Suprapubic skin (tissue), 4 donors: ENCODE measurements at places on chromosomes 16 and 17. TPM values are rescaled to one million over a fixed set of nuclear protein-coding genes. Genes with fewer than 3 reads are reported as not detected.

Gene RNF157
- total RNA-seq: 0.85 TPM

Gene CLEC3A
- total RNA-seq: not detected

Gene NEUROD2
- total RNA-seq: not detected

Gene CD300LF
- total RNA-seq: not detected

Gene SPNS3
- total RNA-seq: not detected

Gene TK1
- 6.3 TPM for total RNA-seq

- H3K36me3 ChIP-seq: peaks cover 38% of the 10 kb centered on the region
- peaks cover 34% of the 10 kb centered on the region for H3K4me1 ChIP-seq
- H3K4me3 ChIP-seq: no peak overlapping the region
- DNase-seq: no peak
Measured at GRCh38 chr16:75234856-75235696, 16.3 kb downstream of the CTRB1 start.

DNA sequence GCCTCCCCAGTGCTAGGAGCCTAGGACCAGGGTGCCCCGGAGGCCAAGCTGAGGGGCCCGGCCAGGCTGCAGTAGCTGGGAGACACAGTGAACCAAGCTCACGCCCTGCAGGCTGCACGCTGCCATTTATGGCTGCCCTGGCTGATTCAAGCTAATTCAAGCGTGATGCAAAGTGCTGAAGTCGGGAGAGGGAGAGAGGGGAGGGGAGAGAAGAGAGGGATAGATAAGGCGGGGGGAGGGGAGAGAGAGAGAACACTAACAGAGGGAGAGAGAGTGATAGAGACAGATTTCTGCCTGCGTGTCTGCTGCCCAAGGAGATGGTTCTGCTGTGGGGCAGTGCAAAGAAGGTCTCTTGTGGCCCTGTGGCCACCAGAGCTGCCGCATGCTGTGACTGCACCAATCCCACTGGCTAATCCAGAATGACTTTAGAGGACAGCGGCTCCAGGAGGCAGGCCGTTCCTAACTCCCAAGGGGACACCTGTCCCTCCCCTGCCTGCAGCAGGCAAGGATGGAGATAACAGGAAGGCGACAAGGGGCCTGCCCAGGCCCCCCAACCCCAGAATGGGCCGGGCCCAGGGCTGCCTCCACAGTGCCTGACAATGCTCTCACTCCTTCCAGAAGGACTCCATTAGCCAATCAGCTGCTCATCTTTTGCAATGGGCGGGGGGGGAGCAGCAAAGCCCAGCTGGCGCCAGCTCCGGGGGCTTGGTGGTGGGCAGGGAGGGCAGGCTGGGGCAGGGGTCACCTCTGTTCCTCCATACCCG is 12.9 kb downstream of the MXRA7 start:
- H3K27me3 ChIP-seq: no peaks in the 10 kb centered on the region
- H3K36me3 ChIP-seq: no peaks in the 10 kb centered on the region
- H3K4me1 ChIP-seq: peaks cover 70% of the 10 kb centered on the region
- peak overlapping the region; percentile 7 for H3K27ac ChIP-seq

- peaks cover 32% of the 10 kb centered on the region for H3K4me1 ChIP-seq
- no peak for DNase-seq
- peaks cover 5% of the 10 kb centered on the region for H3K36me3 ChIP-seq
- peak overlapping the region; percentile 96 for H3K4me3 ChIP-seq
Measured at GRCh38 chr17:30969989-30970830, 629 bp upstream of the RNF135 start.

GRCh38 chr16:14562691-14563491 is 67.2 kb downstream of the PARN start:
- no peaks in the 10 kb centered on the region for H3K36me3 ChIP-seq
- H3K4me3 ChIP-seq: no peak overlapping the region
- H3K4me1 ChIP-seq: peaks cover 50% of the 10 kb centered on the region
- no peaks in the 10 kb centered on the region for H3K27me3 ChIP-seq
- H3K27ac ChIP-seq: no peak overlapping the region

DNA sequence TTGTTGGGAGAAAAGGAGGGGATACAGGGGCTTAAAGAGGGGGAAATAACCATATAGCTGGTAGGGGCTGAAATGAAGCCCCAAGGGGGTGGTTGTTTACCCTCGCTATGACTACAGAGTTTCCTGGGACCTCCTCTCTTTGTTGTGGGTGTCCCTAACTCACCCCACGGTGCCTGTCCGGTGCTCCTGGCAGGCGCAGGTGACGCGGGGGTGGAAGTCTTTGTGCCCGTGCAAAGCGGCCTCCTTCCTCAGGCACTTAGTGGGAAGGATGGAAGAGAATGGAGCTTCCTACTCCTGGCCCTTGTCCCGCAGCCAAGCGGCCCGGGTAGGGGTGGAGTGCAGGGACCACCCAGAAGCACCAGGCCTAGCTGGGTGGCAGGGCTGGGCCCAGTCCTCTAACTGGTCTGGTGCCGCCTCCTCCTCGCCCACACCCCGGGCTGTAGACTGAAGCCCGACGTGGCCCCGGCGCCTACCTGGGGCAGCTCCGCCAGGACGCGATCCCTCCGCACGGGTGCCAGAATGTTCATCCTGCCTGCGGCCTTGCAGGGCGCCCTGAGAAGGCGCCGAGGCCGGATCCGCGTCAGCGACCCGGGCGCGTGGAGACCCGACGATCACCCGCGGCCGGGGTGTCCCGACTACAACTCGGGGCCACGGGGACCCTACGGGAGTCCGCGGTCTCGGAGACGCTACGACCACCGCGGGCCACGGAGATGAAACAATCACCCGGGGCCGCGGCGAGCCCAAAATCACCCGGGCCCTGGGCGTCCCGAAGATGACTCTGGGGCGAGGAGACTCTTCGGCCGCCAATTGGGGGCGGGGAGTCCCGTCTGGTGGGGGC is 709 bp downstream of the RAB34 start:
- H3K4me3 ChIP-seq: peak overlapping the region; percentile 92
- peaks cover 60% of the 10 kb centered on the region for H3K4me1 ChIP-seq
- DNase-seq: peak; percentile 82
- no peaks in the 10 kb centered on the region for H3K27me3 ChIP-seq
- peaks cover 29% of the 10 kb centered on the region for H3K36me3 ChIP-seq

DNA sequence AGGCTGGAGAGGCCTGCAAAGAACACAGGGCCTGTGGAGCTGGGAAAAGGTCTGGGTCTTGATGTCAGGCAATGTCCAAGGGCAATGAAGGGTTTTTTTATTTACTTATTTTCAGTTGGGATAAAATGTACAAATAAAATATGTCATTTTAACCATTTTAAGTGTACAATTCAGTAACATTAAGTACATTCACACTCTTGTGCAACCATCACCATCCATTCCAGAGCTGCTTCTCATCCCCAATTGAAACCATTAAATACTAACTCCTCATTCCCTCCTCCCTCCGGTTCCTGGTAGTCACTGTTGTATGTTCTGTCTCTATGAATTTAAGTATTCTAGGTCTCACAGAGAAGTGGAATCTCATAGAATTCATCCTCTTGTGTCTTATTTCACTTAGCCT is 444.7 kb downstream of the HS3ST3B1 start:
- H3K4me1 ChIP-seq: no peaks in the 10 kb centered on the region
- DNase-seq: no peak
- H3K27ac ChIP-seq: no peak overlapping the region
- no peaks in the 10 kb centered on the region for H3K36me3 ChIP-seq

DNA sequence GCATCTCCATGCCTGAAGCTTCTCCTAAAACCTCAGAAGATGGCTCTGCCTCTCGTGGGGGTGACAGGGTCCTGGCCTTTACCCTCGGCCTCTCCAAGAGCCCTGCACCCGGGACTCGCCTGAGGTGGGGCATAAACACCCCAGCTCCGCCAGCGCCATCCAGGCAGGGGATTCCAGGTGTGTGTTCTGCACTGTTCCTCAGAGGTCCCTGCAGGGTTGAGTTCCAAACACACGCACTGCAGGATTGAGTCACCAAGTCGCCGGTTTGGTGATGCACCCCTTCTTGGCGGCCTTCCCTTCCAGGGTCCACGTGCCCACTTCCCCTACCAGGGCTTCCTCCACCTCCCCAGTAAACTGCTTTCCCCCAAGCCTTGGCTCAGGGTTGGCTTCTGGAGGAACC is 40.0 kb upstream of the RBFOX3 start:
- peaks cover 29% of the 10 kb centered on the region for H3K27me3 ChIP-seq
- no peak overlapping the region for H3K27ac ChIP-seq
- no peaks in the 10 kb centered on the region for H3K4me1 ChIP-seq
- H3K36me3 ChIP-seq: no peaks in the 10 kb centered on the region
- no peak overlapping the region for H3K4me3 ChIP-seq

- H3K27ac ChIP-seq: peak overlapping the region; percentile 83
- H3K4me1 ChIP-seq: peaks cover 75% of the 10 kb centered on the region
- H3K4me3 ChIP-seq: no peak overlapping the region
- no peaks in the 10 kb centered on the region for H3K36me3 ChIP-seq
Measured at GRCh38 chr17:17742133-17742621, 60.9 kb downstream of the RAI1 start.

DNA sequence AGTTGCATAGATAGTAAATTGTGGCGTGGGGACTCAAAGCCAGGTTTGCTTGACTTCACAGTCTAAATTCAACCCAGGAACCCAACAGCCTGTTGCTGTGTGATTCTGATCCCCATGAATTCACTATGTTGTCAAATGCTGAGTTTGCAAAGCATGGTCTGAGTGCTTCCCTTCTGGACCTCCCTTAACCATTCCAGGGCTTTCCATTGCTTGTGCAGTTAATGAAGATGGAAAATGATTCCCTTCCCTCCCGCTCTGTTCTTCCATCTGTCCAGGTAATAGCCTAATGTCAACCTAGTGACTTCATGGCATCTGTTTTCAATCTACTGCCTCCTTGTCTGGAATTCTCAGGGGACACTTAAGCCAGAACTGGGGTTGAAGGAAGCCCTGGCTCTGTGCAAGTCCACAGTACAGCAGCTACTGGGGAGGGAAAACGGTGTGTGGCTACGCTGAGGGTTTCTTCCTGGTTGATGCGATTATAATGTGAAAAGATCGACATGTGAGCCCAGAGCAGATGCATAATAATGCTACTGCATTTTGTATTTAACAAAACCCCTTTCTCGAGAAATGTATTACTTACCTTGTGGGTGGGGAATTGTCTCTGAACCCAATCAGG is 206.7 kb downstream of the CDH13 start:
- no peak for DNase-seq
- no peak overlapping the region for H3K4me3 ChIP-seq
- no peaks in the 10 kb centered on the region for H3K4me1 ChIP-seq
- no peak overlapping the region for H3K27ac ChIP-seq

DNA sequence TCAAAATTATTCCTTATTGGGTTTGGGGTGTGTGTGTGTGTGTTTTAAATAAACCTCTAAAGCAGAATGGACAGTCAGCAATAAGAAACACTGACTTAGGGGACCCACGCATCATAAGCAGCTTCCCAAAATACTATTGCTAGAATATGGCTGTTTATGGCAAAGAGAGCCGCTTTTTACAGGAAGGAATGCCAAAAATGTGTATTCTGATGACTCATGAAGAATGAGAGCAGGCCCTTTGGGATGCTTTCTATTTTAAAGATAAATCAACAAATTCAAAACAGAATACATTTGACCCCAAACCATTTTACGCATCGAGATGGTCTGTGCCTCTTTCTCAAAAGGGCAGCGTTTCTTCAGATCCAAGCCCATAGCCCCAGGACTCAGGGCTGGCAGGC is 37.5 kb downstream of the ARHGAP17 start:
- no peak overlapping the region for H3K4me3 ChIP-seq
- peaks cover 37% of the 10 kb centered on the region for H3K36me3 ChIP-seq
- H3K27ac ChIP-seq: no peak overlapping the region
- DNase-seq: no peak
